ENCODE measurements at places on chromosomes 11 and 22.

GRCh38 chr11:19955660-19956059 lies 204.6 kb downstream of the DBX1 start:
- no peak for DNase-seq

- DNase-seq = no peak
Observed at GRCh38 chr11:4994551-4994950, at the start of gene OR51L1. Gene OR51L1, plus strand, starts transcription at chr11:4994851. Its CDS starts 4,132 bp downstream, at chr11:4998983.

DNA sequence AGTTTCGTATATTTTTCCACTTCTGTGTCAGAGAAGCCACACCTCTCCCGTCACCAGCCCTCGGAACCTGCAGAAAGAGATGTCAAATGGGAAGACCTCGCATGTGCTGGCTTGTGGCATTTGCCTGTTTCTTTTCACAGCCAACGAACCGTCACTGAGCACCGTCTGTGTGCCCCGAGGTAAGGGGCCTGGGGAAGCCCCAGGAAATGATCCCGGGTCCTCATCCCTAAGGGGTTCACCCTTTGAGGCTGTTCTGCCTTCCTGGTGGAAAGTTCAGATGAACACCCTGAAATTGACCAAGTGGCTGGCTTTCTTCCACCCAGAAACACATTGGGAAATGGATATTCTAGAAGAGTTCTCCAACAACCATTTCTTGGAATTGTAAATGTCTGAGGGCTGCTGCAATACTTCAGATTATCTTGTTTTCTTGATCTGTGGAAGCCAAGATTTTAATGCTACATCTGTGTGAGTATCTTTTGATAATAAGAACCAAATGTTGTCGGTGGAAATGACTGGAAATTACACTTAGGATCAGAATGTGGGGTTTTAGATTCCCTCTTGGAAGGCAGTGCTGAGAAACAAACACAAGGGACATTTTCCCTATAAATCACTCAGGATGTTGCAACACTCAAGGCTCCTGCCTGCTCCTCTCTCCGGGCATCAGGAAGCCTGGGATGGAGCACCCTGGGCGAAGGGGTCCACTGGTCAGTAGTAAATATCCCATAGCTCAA lies 37.6 kb downstream of the RIBC2 start:
- DNase-seq = peak; percentile 98

DNA sequence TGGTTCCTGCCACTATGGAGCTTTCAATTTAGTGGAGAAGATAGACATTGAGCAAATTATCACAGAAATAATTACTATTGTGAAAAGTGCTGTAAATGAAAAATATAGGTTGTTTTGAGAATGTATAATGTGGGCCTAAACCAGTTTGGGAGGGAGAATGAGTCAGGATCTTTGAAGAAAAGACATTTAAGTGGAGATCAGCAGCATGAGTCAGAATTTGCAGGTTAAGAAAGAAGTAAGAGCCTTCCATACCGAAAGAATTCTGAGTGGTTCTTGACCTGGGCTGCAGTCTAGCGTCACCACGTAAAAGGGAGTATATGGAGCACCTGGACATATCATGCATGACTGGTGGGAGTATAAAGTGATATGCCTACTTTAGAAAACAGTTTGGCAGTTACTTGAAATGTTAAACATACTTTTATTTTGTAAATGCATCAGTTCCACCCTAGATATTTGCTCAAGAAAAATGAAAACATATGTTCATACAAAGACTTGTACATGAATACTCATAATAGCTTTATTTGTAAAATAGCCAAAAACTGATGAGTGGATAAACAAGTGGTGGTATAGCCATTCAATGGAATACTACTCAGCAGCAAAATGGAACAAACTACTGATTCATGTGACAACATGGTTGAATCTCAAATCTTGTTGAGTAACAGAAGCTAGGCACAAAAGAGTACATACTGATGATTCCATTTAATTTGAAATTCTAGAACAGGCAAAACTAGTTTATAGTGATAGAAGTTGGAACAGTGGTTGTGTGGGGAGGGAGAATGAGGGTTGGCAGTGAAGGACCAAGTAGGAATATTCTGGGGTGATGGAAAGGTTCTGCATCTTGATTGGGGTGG lies 99.2 kb downstream of the STIM1 start:
- no peak for DNase-seq

- DNase-seq = no peak
Observed at GRCh38 chr11:68457898-68458249, 2.7 kb upstream of the PPP6R3 start.

GRCh38 chr11:116384407-116384806 lies 388.4 kb downstream of the BUD13 start:
- DNase-seq = no peak

DNA sequence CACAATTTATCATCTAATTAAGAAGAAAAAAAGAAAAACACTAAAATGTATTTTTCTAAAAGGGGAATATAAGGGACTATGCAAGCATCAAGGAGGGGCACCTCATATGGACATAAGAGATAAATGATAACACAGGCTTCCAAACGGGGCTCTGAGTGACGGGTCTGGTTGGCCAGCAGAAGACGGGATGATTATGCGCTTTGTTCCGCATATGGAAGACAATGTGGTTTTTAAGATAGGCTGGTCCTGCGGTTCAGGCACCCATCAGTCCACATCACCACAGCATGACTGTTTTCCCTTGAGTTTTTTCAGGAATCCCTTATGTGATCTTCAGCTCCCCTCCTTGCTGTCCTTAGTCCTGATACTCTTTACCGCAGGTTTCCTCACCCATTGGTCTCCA lies 404.6 kb downstream of the OPCML start:
- DNase-seq = no peak

GRCh38 chr11:30406978-30407762 lies 84.3 kb downstream of the ARL14EP start:
- DNase-seq = no peak

DNA sequence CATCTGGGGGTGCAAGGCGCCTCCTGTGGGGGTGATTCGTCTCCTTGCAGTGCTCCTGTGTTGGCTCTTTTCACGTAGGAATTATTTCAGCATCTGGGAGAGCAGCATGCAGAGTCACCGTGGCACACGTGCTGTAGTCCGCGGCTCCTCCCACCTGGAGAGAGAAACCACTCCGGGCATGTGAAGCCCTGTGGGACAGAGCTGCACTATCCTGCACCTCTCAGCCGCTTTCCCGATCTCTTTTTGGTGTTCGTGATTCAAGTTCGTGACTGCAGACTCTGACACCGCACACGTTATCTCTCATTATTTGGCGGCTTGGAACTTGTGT lies 394.6 kb downstream of the TBC1D22A start:
- no peak for DNase-seq

GRCh38 chr11:118853678-118854077 lies 30.0 kb upstream of the CXCR5 start:
- DNase-seq = no peak

DNA sequence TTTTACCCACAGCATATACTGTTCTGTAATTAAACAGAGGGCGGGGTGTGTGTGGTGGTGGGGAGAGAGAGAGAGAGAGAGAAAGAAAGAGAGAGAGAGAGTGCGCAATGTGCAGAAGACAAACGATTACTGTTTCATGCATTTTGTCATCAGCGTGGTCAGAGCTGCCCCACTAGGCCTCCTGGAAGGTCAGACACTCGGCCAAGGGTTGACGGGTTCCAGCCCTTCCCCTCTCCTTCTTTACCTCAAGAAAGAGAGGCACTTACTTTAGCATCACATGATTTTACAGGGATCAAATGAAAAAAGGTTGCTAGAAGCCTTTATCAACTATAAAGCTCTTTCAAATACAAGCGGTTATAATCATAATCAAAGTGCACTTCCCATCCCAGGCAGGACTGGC lies 269.2 kb upstream of the SORL1-AS1 start:
- no peak for DNase-seq

DNA sequence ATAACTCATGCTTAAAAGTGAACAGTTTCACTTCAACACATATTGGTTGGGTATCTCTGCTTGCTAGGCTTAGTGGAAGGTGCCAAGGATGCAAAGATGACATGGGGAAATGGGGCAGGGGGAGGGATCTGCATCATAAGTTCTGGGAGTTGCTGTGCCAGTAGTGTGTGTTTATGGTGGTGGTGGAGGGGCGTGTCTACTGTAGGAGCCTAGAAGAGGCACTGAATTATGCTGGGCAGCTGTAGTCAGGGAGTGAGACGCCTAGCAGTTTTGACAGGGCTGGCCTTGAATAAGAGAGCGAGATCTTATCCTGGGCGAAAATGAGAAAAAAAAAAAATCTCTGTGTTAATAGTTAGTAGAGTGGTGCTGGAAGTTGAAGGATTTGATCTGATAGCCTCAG lies 3.0 kb downstream of the ELMOD1 start:
- DNase-seq = no peak

- no peak for DNase-seq
Observed at GRCh38 chr11:11397036-11397415, 44.0 kb upstream of the CSNK2A3 start.

- no peak for DNase-seq
Observed at GRCh38 chr22:37427135-37427710, at the start of gene ELFN2. Gene ELFN2, minus strand, starts transcription at chr22:37427479. Its CDS starts 51,945 bp downstream, at chr22:37375534.

- no peak for DNase-seq
Observed at GRCh38 chr22:25192406-25192805, 7.3 kb upstream of the CRYBB3 start.

DNA sequence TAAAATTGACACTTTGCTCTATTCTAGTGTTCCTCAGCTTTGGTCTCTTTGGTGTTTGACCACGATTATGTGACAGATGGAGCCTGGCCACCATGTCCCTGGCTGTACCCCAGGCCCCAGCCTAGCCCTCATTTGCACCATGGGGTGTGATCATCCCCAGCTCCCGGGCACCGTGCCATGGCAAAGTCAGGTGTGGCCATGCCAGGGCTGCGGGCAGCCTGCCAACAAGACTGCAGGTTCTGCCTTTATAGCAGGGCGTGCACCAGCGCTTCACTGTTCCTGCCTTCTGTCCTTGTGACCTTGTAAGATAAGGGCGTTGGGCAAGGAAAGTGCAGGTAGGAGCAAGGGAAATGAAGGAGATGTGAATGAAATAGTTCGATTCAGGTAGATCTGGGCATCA lies 22.4 kb upstream of the APOBEC3A start:
- DNase-seq = no peak

- DNase-seq = no peak
Observed at GRCh38 chr11:117898059-117898458, 21.6 kb upstream of the FXYD6 start.

GRCh38 chr11:8477151-8477550 lies 116.9 kb downstream of the STK33 start:
- no peak for DNase-seq

DNA sequence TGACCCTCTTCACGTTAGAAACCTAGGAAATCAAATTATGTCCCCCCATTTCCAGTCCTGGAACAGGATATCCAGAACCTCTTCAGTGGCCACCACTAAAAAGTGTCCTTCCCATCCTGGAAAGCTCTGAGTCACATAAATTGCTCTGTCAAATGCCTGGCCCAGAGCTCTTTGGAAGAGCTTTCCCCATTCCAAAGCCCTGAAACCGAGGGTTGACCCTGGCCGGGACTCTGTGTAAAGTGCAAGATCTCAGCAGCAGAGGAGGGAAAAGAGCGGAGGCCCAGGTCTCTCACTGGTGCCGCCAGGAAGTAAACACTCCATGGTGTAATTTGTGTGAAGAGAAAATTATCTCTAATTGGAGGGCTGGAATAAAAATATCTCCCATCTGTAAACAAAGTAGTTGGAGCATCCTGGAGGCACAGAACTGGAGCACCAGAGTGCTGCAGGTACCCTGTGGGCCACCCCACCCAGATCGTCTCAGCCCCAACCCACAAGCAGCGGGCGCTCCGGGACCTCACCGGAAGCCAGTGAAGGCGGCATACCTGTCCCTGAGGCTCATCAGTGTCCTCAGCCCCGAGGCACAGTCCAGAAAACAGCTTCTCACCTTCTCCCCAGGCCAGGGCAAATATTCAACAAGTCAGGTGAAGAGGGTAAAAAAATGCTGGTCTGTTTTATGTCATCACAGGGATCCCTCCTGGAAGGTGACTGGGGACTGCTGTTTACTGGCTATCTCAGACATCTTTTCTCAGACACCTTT lies 4.7 kb upstream of the JAM3 start:
- no peak for DNase-seq

DNA sequence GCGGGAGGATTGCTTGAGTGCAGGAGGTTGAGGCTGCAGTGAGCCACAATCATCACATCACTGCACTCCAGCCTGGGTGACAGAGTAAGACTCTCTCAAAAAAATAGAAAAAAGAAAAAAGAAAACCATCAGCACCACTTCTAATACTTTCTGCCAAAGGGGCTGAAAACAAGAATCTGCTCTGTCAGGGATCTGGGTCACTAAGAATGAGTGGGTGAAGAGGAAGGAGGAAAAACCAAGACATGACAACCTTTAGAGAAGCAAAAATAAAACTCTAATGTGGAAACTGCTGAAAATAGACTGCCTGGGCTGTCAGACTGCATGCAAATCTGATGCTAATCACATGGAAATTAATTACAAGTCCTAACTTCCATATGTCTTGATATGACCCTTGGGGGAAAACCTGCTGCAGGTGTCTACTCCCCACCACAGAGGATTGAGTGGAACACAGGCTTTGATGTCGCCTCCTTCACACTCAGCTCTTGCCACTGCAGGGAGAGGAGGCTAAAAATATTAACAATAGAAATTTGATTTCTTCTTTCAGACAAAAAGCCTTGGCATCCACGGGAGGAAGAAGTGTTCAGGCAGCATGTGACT lies 62.5 kb upstream of the CRTAM start:
- no peak for DNase-seq

- no peak for DNase-seq
Observed at GRCh38 chr11:59172345-59173079, 580 bp downstream of the DTX4 start.

- DNase-seq = no peak
Observed at GRCh38 chr22:20432244-20432686, 5.4 kb downstream of the SCARF2 start.

GRCh38 chr22:50057278-50058060 lies 629 bp downstream of the TTLL8 start:
- DNase-seq = no peak

- no peak for DNase-seq
Observed at GRCh38 chr22:49137206-49137840, 690.4 kb downstream of the BRD1 start.

- DNase-seq = no peak
Observed at GRCh38 chr11:11167806-11168205, 185.2 kb downstream of the CSNK2A3 start.

GRCh38 chr11:63918507-63919191 lies 1.7 kb upstream of the RCOR2 start:
- DNase-seq = no peak

DNA sequence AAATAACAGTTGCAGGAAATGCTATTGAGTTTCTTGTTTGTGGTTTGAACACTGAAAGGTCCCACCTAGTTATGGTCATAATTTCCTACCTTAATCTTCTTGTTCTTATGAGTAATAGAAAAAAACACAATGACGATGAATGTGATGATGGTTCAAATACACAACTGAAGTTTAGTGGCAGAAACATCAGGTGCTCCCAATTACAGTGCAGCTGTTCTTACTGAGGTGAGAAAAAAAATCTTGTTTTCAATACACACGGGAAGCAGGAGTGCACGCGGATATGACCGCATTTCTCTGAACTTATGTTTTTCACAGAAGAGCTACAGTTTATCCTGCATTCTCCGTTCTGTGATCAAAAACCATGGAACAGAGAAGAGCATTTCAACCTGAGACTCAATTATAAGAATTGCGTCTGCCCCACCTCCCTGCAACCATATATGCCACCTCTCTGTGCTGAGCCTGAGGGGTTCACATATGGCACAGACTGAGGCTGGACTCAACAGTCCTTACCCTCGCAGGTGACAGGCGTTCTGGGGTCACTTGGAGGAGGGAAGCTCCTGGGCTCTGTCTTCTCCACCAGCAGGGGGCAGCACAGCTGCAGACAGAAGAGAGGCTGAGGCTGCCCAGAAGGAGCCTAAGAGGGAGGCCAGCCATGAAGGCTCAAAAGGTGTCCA lies 99.7 kb upstream of the IGLL5 start:
- DNase-seq = no peak

All from fibroblast of skin of left quadriceps (primary cell).